Renal cortical epithelial cell (primary cell): ENCODE measurements at places on chromosomes 11 and 22.

DNA sequence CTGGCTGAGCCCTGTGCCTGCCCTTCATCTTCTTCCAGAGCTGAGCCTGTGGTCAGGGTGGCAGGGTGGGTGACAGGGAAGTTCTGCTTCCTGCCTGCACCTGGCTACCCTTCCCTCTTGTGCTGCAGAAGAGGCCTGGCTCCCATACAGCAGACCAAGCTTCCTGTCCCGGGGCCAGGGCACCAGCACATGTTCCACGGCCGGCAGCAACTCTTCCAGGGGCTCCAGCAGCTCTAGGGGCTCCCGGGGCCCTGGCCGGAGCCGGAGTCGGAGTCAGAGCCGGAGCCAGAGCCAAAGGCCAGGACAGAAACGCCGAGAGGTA lies 15.0 kb downstream of the ROBO3 start:
- DNase-seq: no peak

- DNase-seq: peak; percentile 16
These were observed 90.6 kb downstream of the RPS6KA4 start for GRCh38 chr11:64449381-64450167.

- DNase-seq: no peak
These were observed 15.2 kb downstream of the CCDC157 start for GRCh38 chr22:30371981-30372380.

- DNase-seq: no peak
These were observed 30.5 kb upstream of the GNB1L start for GRCh38 chr22:19884954-19885751.

- DNase-seq: peak; percentile 89
These were observed 69.5 kb upstream of the CSNK2A3 start for GRCh38 chr11:11422411-11423128.

DNA sequence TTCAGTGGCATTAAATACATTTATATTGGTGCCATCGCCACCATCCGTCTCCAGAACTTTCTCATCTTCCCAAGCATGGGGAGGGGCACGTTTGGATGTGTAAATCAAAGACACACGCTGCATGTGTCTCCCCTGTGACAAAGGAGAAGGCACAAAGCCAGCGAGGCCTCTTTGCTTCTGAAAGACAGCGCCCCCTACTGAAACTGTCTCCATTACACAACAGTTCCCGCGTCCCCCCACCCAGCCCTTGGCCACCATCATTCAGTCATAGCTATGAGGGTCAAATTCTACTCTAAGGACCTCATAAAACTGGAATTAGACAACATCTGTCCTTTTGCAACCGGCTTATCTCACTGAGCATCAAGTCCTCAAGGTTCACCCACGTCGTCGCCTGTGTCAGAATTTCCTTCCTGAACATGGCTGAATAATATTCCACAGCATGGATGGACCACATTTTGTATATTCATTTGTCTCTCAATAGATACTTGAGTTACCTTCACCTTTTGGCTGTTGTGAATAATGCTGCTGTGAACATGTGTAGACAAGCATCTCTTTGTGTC lies 64.8 kb downstream of the IGF2 start:
- DNase-seq: no peak

DNA sequence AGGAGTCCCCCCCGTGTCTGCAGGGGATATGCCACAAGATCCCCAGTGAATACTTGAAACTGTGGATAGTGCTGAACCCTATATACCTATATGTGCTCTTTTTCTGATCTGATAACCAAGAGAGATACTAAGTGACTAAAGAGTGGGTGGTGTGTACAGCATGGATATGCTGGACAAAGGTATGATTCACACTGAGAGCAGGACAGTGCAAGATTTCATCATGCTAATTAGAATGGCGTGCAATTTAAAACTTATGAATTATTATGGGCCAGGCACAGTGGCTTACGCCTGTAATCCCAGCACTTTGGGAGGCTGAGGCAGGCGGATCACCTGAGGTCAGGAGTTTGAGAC lies 90.2 kb upstream of the ALKBH3 start:
- no peak for DNase-seq

GRCh38 chr11:70873736-70874412 lies 378.5 kb downstream of the SHANK2 start:
- no peak for DNase-seq

- peak; percentile 89 for DNase-seq
These were observed 19.4 kb upstream of the TSKU start for GRCh38 chr11:76763573-76764346.

- no peak for DNase-seq
These were observed 1.8 kb downstream of the DEPDC7 start for GRCh38 chr11:33017478-33017877.

DNA sequence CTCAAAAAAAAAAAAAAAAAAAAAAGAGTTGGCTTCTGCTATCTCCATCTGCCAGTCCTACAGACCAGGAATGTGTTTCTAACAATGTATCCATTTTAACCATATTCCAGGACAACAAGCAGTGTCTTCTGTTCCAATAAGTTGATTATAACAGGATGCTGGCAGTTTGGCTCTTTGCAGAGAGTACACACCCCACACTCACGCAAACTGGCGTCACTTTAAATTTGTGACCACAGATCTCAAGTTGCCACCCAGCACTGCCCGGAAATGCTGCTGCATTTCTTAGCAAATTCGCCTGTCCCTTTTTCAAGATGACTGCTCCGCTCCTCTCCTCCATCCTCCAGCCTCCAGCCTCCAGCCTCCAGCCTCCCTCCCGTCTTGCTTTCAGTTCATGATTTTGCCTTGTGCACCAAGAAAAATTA lies 44.3 kb downstream of the SCGB1A1 start:
- no peak for DNase-seq

- no peak for DNase-seq
These were observed 73.7 kb upstream of the TSPAN18 start for GRCh38 chr11:44652901-44653644.

GRCh38 chr11:130801333-130802122 lies 114.8 kb downstream of the SNX19 start:
- peak; percentile 79 for DNase-seq

DNA sequence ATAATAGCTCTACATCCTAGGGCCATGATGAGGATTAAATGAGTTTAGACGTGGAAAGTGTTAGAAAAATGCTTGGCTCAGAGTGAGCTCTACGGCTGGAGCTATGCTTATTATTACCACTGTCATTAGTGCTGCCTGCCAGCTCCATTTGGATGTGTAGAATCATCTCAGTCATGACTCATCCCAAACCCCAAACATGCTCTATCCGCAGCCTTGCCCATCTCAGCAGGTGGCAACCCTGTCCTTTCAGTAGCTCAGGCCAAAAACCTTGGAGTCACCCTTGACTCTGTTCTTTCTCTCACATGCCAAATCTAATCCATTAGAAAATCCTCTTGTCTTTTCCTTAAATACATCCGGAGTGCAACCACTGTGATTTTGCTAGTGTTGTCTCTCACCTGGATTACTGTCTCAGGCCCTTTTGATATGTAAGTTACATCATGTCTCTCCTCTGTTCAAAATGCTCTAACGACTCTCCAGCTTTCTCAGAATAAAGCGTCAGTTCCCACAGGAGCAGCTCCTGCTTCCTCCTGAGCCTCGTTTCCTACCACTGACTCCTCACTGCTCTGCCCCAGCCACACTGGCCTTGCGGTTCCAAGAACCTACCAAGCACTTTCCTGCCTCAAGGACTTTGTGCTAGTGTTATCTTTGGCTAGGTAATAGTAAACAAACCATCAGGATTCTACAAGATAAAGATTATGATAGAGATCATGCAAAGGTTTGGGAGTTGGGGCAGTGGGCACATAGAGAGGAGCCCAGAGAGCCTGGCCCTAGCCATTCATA lies 10.5 kb upstream of the CHRM1 start:
- no peak for DNase-seq

DNA sequence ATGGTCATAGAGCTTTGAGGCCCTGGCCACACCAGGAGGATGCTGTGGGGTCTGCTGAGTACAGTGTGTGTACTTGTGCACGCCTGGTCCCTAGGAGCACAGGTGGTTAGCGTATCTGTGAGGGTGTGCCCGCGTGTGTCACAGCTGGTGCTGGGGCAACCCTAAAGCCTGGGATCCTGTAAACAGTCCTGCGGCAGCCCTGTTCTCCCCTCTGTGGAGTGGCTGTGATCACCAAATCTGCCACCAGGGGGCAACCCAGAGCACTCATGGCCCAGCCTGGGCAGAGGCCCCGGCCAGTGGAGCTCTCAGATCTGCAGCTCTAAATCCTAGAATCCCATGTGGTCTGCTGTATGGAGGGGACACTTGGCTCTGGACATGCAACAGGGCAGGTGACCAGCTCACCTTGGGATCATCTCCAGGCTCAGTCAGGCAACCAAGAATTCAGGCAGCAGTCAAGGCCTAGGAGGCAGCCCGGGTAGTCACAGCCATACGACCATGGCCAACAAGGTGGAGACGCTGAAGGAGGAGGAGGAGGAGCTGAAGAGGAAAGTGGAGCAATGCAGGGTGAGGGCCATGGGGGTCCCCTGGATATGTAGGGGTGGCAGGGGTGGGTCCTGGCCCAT lies 3.9 kb downstream of the SH3BP1 start:
- peak; percentile 33 for DNase-seq

DNA sequence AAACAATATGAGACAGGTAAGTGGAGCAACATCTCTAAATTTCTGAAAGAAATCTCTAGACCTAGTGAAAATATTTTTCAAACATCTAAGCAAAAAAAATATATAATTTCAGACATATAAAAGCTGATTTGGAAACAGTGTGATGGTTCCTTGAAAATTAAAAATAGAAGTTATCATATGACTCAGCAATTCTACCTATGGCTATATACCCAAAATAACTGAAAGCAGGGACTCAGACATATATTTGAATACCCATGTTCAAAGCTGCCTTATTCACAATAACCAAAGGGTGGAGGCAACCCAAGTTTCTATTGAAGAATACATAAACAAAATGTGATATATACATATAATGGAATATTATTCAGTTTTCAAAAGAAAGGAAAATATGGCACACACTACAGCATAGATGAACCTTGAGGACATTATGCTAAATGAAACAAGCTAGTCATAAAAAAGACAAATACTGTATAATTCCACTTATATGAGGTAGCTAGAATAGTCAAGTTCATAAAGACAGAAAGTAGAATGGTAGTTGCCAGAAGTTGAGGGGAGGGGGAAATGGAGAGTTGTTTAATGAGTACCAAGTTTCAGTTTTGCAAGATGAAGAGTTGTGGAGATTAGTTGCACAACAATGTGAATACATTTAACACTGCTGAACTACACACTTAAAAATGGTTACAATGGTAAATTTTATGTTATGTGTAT lies 300.4 kb downstream of the TTC28 start:
- DNase-seq: peak; percentile 43

GRCh38 chr11:19240420-19241259 lies at the start of gene E2F8:
E2F8 (minus strand) TSS chr11:19240945; CDS start chr11:19240121, 824 bp downstream.
- peak; percentile 89 for DNase-seq

DNA sequence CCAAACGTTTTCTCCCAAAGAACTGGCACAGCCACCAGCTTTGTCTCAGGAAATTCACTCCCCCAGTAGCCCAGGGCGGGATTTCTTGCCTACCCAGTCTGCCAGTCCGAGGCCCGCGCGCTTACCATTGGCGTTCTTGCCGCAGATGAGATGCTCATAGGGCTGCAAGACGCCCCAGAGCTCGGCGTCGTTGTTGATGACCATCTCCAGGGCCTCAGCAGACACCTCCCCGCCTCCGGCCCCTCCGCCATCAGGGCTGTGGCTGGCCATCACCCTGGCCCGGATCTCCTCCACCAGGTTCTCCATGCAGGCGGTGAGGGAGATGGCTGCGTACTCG lies 1.3 kb downstream of the ABTB2 start:
- DNase-seq: no peak

GRCh38 chr11:30258679-30259078 lies 27.9 kb downstream of the FSHB start:
- no peak for DNase-seq

DNA sequence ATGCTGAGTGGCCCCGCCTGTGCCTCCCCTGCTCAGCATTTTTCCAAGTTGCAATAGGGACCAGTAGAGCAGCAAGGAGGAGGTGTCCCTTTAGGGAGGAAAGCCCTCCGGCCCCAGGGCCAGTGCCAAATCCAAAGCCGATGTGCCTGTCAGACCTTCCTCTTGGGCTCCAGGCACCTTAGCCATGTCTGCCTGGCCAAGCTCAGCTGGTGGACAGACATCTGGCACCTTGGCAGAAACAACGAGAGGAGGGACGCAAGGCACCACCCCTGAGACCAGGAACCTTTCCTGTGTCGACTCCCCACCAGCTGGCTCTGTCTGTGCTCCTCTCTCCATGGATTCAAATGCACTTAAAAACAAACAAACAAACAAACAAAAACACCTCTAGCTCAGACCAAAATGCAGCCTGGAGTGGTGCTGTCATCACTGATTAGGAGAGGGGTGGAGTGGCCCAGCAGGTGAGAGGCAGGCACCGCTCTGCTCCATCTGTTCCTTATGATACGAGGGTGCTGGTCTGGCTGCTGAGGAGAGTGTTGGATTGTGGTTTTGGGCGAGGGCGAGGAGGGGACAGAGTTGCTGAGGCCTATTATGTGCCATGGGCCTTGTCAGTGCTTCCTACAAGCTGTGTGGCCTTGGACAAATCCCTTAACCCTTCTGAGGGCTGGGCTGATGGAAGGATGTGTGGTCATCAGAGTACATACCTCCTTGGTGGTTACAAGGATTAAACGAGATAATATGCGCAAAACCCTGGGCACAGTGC lies 46.2 kb downstream of the TP53I11 start:
- DNase-seq: no peak

DNA sequence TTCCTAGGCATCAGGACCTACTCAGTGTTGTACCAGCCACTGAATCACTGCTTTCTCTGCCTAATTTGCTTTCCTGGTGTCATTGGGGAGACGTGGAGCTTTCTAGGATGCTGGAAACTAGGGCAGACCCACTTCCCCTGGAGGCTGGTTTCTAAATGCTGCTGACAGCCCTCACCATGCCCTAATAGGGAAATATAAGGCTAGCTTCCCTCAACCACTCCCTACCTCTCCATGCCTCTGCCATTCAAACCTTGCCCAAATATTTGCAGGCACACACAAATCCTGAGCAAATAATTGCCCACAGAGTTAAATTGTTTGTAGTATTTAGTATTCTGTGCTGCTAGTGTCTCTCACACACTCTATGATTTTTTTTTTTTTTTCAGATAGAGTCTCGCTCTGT lies 310.2 kb downstream of the DDX10 start:
- no peak for DNase-seq

DNA sequence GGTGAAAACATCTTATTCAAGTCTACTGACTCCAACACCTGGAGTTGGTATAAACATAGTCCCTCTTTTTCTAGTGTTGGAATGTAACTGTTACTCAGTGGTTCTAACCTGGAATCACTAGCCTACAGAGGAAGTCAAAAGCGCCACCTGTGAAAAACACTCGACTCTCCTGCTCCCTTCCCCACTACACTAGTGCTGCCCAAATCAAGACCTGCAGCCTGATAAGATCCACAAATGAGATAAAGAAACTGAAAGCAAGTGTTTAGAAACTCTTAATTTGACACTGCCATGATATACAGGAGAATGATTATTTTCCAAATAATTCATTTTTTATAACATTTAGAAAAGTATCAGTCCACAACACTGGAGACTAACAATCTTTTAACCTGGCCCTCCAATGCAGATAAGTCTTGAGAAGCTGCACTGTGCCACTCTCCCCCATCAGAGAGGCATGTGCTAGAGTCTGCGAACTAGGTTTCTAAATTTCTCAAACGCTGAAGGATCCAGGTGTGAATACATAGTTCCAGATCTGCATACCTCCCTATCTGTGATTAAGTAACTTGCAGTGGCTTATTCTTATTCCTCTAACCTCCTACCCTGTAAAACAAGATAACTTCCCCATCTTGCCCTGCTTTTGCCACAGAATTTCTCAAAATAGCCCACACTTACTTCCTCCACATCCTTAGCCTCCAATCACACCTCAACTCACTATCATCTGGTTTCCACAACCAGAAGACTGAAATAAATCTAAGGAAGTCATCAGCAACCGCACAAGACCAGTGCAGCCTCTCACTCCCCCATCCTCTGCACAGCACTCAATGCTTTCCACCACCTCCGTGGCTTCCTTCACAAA lies 88.1 kb downstream of the RRAS2 start:
- no peak for DNase-seq
